ENCODE measurements at places on chromosomes 2 and 18.

DNA sequence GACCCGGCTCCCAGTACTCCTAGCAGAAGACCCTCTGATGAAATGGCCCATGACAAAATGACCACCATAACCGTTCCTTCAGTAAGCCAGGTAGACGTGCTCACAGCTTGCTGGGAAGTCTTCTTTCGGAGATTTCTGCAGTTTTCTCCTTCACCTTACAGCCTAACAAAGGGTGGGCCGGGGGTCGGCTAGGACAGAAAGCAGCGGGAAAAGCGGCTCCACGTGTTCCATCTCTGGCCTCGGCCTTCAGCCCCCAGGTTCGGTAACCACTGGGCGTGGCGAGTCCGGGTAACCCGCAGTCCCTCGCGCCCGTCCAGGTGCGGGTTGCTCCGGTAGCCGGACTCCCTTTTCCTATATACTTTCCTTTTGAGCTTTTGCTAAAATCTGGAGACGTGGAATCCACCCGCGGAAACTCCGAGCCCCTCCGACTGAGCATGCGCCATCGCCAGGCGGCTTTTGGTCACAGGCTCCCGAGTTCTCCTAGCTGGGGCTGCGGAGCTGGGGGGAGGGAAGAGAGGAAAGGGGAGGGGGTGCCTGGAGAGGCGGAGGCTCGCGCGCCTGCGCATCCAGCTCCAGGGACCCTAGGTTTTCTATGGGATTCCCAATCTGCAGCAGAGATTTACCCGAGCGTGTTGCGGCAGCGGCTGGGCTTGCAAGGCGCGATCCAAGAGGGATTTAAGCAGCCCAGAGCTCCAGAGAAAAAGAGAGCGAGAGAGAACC is at the start of gene VSNL1:
Gene VSNL1, plus strand, starts transcription at position 604 of the 720 bp plus-strand sequence. CDS start 51,379 bp downstream, outside the sequence.
- DNase-seq, result peak; percentile 97

DNA sequence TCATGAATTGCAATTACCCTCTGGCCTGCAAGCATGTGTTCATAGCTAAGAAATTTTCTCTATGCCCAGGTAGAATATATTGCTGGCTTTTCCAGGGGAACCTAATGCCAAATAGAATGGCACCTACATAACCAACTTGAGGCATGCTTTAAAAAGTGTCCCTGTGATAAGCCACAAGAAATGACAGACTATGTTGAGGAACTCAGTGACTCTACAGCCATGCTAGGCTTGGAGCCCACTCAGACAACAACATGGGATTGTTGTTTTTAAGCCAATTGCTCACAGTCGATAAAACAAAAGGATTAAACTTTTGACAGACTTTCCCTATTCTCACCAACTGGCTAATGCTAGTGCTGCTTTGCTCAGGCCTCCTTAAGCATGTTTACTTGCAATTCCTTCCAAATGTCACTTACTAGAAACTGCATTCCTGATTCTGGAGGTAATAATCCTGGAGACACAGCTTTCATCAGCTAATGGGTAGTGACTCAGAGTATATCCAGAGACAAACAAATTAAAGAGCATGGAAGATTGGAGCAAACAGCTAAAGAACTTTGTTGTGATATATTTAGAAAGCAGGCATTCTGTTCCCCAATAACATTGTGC is 249.0 kb downstream of the SLC8A1 start:
- no peak for DNase-seq

GRCh38 chr2:128797533-128797932 is 478.9 kb upstream of the HS6ST1 start:
- DNase-seq, result no peak

DNA sequence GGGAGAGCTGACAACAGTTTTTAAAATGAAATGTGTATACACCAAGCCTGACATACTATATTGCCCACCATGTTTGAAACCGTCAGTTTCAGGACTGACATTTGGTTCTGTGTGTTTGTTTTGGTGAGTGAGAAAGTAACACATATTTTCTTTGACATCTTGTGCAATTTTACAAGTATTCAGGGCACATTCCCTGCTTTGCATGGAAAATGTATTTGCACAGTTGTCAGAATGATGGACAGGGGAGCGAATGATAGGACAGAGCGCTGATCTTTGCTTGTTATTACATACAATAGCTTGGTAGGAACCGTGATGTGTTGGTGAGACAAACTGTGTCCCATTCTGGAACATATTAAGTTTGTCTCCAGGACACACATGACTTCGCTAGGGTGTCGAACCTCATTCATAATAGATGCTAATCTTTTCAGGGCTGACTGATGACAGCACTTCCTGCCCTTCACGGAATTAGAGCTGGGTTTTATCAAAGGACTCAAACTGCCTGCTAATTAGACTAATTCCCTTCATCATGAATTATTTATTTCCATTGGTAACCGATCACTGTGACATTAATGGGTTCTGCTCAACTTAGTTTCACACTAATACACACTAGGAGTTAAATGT is 158.5 kb downstream of the CDCA7 start:
- no peak for DNase-seq

DNA sequence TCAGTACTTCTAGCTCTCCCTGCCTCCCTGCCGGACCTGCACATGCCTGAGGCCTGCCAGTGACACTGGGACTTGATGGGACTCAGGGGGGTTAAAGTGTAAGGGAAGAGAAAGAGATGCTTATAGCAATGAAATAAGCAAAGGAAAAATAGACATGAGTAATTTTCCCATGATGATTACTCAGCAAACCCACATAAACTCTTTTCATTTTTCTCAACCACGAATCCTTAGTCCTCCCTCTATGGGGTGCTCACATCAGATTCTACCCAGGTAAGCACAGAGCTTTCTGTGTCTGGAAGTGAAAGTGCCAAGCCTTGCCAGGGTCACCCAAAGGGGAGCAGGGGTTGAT is 44.8 kb upstream of the ANKRD62 start:
- no peak for DNase-seq

Measured in NCI-H345 (cell line).